ENCODE measurements at places on chromosomes 7 and 10.

DNA sequence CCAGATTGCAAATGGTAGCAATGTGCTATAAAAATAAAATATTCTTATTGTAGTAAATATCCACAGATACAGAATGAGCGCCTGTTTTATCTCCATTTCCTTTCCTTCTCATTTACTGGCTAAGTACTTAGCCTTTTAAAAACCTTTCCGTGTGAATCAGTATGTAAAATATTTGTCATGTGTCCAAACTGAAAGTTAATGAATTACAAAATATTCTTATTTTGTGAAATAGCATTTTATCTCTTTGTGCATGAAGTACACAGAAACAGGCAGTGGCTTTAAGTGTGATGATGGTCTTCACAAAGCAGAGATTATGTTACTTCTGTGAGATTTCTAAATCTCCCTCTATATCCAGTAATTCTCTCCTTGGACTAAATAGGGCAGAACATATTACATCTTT, 56.7 kb upstream of the KIAA1217 start:
- no peak for DNase-seq

DNA sequence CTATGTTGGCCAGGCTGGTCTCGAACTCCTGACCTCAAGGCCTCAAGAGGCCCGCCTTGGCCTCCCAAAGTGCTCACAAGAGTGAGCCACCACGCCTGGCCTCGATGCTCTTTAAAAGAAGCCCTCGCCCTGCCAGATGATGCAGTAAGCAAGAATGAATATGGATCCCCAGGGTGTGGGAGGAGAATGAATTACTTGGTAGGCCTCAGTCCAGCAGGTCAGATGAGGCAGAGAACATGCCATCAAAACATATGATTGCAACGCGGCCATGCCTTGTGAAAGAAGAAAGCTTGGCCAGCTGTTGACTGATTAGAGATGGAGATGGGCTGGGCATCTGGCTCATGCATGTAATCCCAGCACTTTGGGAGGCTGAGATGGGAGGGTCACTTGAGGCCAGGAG, 68.7 kb downstream of the CAMK1D start:
- DNase-seq = no peak

DNA sequence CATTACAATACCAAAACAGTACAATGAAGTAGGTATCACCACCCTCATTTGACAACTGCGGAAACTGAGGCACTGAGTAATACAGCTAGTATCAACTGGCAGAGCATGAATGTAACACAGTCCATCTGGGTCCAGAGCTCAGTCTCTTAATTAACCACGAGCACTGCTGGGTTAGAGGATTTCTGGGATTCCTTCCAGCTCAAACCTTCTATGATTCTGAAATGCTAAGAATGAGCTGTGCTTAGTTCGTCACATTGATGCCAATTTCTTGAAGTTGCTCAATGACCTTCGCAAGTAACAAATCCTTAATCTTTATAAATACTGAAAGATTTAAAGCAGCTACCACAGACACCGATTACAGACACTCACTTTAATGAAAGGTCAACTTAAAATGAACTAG, 62.5 kb downstream of the SGMS1 start:
- DNase-seq = no peak

DNA sequence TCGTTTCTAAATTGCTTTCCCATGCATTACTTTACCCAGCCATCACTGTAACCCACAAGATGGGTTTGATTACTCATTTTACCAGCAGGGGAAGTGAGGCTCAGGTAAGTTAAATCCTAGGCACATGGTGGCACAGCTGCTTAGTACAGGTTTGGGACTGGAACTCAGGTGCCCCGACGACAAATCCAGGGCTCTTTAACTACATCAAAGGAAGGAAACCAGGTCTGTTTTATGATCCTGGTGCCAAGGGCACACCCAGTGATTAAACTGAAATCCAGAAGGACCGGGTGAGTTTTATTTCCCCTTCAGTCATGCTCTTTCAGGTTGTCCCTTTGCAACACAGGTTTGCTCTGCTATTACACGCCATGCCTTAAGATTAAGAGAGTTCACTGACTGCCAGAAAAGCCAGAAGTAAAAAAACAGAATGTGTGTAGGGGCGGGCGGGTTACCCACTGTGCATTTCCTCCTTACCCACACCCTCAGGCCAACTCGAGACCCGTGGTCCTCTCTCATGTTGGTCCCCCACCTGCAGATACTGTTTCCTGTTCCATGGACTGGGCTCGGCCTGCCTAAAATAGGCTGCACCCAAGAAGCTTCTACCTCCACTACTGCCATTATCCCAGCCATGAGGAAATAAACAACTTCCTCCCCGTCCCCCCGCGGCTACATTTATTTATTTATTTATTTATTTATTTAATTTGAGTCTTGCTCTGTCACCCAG, 55.1 kb upstream of the KDM7A start:
- peak; percentile 48 for DNase-seq

DNA sequence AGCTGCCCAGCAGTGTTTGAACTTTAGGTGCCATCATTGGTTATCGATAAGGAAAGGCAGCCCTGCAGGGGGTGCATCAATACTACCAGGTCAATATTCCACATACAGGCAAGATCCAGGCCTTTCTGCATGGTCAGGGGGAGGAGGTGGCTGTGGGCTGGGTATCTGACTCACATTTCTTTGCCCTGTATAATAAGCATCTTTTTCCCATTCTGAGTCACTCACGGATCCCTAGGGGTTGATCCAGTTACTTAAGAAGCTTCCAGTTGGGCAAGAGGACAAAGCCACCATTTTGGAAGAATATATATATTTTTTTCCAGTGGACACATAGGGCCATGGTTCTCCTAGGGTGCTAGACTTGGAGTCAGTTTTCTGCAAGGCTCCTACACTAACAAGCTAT, 114.2 kb upstream of the HABP2 start:
- no peak for DNase-seq

GRCh38 chr10:133196936-133197758, 32.9 kb upstream of the UTF1 start:
- DNase-seq = no peak

- DNase-seq = no peak
Measured at GRCh38 chr7:118152149-118152548, 31.8 kb upstream of the LSM8 start.

- peak; percentile 28 for DNase-seq
Measured at GRCh38 chr10:101545898-101546297, 42.2 kb downstream of the POLL start.

DNA sequence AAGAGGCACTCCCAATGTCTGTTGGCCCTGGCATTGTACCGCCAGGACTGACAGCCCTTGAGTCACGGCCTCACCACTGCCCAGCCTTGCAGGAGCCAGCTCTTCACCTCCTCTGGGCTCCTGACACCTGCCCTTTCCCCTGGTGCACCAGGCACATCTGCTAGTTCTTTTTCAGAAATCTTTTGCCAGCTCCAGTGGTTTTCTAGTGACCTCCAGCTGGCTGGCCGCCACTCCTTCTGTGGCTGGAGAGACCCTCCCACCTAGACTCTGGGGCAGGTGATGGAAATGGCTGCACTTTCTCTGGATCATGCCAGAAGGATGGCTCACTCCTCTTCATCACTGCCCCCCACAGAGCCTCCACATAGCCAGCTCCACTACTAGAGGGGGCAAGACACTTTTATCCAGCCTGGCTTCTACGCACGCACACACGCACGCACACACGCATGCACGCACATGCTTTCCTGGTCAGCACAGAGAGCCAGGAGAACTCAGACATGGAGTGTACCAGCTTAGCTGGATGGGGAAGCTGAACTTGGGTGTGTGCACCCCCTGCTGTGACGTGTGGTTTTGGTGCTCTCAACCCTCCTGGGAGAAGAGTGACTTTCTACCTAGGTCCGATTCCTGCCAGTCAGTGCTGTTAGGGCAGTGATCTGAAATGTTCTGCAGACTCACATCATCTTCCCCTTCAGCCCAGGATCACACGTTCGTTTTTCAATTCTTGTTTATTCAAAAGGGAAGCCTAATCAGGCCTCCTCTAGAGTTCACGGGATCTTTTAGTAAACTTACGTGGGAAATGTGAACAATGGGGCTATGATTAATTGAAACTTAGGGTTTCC, 222.0 kb downstream of the PRPF18 start:
- no peak for DNase-seq

DNA sequence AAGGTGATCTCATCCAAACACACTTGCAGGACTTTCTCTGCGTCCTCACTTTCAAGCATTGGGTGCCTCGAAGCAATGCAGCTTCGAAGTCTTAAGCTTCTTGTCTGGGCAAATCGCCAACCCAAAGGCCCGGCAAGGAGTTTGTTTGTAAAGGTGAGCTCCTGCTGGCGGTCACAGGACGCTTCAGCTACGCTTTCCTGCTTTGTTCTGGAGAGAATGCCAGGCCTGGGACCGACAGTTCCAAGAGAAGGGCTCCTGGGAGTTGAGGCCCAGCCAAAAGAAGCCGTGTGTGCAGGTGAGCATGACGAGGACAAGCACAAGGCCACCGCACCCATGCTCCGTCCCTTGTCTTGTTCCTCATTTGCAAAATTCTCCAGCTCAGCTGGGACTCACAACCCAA, 106.6 kb upstream of the DOCK1 start:
- no peak for DNase-seq

GRCh38 chr10:77921395-77921794, 5.2 kb downstream of the DLG5 start:
- no peak for DNase-seq

DNA sequence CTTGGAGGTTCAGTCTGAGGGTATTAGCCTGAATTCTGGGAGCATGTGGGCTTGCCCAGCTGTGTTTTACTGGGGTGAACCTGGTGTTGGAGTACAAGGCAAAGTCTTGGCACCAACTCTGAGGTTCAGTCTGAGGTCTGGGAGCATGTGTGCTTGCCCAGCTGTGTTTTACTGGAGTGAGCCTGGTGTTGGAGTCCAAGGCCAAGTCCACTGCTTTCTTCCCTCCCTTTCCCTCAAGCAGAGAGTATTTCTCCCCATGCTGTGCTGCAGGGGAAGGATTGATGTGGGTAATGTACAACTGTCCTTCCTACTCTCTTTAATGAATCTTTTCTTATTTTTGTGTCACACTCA, 236.1 kb downstream of the NXPH1 start:
- no peak for DNase-seq

GRCh38 chr10:130968511-130968910, 343.0 kb downstream of the TCERG1L start:
- DNase-seq = no peak

- DNase-seq = no peak
Measured at GRCh38 chr10:118802126-118802793, 47.5 kb upstream of the CACUL1 start.

GRCh38 chr7:157881048-157881771, 544.4 kb downstream of the DNAJB6 start:
- no peak for DNase-seq

- peak; percentile 69 for DNase-seq
Measured at GRCh38 chr7:81707196-81707595, 62.7 kb downstream of the HGF start.

GRCh38 chr7:142450206-142450605, 192.3 kb upstream of the PRSS58 start:
- no peak for DNase-seq

- DNase-seq = no peak
Measured at GRCh38 chr10:95261926-95262325, 28.9 kb downstream of the PDLIM1 start.

DNA sequence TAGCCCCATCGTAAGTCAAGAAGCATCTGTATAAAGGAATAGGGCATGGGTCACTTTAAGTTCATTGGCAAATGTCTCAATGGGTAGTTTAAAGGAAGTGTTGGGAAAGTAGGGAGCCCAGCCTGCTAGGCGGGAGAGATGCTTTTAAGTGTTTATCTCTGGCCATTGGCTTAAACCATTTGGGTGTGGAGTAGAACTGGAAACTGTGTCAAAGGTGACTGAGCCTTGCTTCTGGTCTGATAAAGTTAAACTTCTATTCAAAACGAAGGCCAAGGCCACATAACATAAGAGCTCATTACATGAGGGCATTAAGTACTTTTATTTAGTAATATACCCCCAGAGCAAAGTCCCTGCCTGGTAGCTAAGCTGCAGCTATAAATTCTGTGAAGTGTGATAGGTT, 148.7 kb downstream of the SPAG6 start:
- DNase-seq = no peak

DNA sequence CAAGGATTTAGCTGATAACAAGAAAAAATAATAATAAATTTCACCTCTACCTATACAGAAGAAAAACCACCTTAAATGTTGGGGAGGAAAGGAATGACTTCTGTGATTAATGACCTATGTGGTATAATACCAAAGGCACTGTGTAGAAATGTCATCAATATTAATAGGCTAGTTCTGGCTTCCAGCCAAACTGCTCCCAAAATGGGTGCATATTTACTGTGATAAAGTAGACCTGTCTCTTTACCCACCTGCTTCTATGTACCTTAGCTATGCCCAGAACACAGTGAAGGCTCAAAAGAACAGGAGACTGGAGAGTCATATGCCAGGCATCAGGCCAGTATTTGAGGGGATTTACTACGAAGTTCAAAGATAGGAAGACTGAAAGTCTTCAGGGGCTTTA, 76.0 kb downstream of the ATE1 start:
- no peak for DNase-seq

GRCh38 chr7:134343796-134344195, 27.1 kb upstream of the SLC35B4 start:
- no peak for DNase-seq

- DNase-seq = no peak
Measured at GRCh38 chr10:75261813-75262705, 26.3 kb upstream of the COMTD1 start.

GRCh38 chr7:118039963-118040489, 143.9 kb upstream of the LSM8 start:
- no peak for DNase-seq

DNA sequence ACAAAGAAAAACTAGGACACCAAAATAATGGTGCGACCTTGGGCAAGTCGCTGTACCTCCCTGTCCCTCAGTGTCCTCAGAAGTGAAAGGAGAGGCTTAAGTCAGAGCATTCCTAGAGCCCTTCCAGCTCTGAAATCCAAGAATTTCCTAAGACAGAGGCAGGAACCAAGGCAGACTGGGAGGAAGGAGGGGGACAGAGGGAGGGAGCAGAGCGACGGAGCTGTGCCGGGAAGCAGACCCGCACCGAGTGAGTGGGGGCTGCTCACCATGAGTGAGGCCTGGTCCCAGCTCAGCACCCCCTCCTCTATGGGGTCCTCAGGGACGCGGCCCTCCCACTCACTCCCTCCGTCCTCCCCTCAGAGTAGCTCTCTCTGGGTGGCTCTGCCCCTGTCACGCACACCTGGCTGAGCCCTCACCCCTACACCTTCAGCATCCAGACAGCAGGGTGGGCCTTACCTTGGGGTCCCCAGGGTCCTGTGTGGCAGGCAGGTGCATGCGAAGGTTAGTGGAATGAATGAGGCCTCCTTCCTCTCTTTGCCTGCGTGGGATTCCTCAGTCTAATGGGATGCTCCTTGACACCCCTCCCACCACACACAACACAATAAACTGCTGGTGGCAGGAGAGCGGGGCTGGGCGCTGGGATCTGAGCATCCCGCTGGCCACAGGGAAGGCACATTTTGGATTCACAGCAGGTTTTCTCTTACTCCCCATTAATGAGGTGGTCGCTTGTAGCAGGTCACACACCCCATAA, 4.6 kb upstream of the SMARCD3 start:
- no peak for DNase-seq

- DNase-seq = no peak
Measured at GRCh38 chr10:85032981-85033380, 704.6 kb downstream of the CCSER2 start.

Measured in NAMALWA (cell line).